ENCODE measurements at places on chromosomes 2 and 18.

GRCh38 chr2:71705171-71705960, 252.0 kb downstream of the DYSF start:
- DNase-seq = no peak

DNA sequence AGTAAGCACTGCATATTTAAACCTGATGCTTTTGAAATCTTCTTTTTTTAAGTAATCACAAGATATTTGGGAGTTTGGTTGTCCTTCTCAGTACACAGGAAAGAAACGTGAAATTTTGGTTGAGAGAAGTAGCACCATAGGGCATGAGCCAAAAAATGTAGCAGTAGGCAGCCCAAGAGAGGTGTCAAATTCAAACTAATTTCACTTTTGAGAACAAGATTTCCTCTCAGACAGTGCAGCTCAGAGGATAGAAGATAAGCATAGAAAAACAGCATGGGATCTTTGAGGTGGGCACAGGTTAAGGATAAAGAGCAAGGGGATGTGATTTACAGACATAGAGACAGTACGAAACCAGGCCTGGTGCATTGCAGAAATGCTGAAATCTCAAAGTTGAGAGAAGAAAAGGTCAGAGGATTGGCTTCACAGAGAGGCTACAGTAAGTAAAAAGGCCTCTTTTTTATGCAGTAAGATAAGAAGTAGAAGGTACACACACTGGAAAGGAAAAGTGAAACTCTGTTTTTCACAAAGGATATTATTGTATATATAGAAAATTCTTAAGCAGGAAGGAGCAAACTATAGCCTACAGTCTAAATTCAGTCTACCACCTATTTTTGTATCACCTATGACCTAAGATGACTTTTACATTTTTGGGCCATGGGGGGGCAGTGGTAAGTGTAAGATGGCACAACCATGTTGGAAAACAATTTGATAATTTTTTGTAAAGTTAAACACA, 89.8 kb downstream of the PKP4 start:
- DNase-seq = no peak

DNA sequence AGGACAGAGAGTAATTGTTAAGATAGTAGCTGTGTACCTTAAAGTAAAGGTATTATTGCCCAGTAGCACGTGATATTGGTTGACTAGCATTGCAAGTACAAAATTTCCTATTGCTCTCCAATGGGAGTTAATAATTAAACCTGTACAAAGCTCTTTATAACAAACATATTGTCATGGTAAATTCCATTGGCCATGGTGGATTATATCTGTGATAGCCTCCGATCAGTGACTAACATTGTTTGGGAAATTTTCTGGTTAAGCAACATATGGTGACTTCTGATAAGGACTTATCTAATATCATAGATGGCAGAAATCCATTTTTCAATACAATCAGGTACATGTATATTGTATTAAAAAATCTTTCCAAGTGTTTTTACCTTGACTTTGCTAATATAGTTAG, 360.8 kb downstream of the DCC start:
- no peak for DNase-seq

- peak; percentile 95 for DNase-seq
These were observed 107.8 kb upstream of the XPO1 start for GRCh38 chr2:61645911-61646310.

DNA sequence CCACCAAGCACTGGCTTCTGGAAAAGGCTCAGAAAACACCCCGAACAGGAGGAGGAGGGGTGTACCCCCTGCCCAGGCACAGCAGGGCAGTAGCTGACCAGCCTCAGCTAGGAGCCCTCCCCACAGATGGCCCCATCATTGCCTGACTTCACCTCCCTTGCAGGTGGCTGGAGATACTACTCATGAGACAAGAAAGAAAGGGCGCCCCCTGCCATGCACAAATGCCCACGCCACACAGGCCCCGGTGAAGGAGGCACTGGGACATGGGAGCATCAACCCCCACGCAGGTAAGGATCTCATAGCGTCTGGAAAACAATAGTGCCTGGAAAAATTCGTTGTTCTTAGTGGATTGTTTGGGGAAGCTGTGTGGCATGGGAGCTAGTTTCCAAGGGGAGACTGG, 240.6 kb downstream of the TFCP2L1 start:
- DNase-seq = no peak

DNA sequence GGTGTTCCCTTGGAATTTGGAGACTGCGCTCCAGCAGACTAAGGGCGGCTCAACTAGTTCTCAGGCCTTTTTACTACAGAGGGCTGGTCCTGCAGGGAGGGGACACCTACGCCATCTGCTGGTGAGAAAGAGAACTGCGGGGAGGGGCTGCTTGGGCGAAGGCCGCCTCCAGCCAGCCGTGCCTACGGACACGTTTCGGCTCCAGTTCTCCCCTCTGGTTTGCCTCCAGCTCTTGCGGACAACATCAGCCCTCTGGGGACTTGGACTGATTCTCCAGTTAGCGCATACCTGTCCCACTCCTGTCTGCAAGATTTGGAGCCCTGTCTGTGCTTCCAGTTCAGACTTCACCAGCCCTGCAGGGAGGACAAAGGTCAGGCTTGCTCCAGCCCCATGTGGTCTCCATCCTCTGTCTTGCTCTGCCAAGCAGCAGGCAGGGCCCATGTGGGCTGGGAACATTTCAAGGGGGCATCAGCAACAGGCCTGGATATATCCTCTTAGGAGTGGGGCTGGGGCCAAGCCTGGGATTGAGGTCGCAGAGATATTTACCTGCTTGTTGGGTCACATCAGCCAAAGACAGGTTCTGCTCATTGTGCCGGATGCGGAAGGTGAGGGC, 10.3 kb downstream of the PTPRN start:
- DNase-seq = peak; percentile 79

GRCh38 chr2:177710889-177711288, 318.3 kb downstream of the AGPS start:
- DNase-seq = no peak

DNA sequence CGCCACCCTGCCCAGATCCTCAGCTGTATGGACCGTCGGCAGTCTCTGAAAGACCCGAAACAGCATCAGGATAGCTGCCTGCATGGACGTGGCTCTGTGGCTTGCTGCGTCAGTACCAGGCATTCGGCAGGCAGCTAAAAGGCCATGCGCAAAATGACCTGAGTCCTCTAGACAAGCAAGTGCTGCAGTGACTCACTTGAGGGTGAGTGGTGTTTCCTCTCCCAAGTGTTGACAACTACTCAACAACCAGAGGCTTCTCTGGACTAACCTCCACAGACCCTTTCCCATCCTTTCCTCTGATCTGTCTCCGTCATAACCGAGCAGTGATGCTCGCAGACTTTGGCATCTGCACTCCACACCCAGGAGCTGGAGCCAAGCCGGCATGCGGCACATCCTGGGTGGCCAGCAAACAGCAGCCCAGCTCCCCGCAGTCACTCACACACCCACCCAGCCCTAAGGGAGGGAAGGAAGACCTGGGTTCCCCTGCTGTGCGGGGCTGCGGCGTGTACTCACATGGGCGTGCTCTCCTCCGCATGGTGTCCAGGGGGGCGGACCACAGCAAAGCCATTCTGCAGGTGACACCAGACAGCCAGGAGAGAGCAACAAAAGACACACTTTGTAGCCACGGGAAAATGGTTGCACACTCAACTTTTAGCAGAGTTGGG, 239.3 kb downstream of the TWIST2 start:
- DNase-seq = peak; percentile 18

DNA sequence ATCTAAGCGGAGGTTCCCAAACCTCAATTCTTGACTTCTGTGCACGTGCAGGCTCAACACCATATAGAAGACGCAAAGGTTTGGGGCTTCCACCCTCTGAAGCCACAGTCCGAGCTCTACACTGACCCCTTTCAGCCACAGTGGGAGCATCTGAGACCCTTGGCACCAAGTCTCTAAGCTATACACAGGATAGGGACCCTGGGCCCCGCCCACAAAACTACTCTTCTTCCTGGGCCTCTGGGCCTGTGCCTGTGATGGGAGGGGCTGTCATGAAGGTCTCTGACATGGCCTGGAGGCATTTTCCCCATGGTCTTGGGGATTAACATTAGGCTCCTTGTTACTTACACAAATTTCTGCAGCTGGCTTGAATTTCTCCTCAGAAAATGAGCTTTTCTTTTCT, 1374.1 kb upstream of the NXPH2 start:
- no peak for DNase-seq

GRCh38 chr18:29198834-29199233, 1021.9 kb upstream of the CDH2 start:
- DNase-seq = no peak

GRCh38 chr2:67479261-67479660, 82.1 kb downstream of the ETAA1 start:
- no peak for DNase-seq

DNA sequence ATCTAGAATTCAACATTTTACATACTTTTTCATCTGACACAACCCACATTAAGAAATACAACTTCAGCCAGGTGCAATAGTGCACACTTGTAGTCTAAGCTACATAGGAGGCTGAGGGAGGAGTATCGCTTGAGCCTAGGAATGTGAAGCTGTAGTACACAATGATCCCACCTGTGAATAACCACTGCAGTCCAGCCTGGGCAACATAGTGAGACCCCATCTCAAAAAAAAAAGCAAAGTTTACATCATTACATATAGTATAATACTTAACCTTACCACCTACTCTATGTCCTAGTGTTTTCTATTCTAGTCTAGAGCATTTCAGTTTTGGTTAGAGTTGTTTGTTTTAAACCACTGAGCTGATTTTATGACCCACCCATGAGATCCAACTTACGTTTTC, 86.5 kb upstream of the FAM117B start:
- no peak for DNase-seq

DNA sequence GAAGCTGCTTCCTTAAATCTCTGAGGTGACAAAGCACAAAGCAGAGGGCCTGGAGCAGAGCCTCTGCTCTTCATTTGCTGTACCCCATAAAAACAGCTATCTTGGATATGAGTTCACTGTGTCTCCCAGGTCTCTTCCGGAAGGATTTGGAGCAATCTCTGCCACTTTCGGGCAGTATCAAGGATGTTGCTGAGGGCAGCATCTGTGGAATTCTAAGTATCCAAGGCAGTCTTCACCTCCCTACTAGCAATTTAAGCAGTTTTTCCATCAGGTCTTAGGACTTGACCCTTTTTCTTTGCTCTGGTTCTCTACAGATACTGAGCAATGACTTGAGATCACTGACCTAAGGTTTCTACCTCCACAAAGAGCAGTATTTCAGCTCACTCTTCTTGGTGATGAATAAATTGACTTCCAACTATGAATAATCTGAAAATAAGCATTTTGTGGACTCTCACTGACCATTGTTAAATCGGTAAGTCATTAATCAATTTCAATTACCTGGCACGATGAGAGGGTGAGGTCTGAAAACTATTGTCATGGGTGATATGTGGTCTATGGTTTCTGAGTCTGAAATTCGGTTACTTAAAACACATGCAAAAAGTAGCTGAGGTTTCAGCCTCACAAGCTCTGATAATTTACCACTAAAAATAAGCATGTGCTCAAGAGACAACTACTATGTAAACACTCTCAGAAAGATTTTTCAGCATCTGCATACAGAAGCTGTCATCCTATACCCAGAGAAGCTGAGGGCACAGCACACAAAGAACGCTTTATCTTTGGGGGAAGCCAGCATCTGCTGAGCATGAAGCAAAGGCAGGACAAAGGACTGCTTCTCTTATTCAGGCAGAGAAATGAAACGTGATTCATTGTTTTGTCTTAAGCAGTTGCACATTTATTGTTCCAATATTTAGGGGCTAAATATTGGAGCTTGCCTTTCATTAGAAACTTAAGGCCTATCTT, 32.1 kb upstream of the SPATS2L start:
- no peak for DNase-seq

DNA sequence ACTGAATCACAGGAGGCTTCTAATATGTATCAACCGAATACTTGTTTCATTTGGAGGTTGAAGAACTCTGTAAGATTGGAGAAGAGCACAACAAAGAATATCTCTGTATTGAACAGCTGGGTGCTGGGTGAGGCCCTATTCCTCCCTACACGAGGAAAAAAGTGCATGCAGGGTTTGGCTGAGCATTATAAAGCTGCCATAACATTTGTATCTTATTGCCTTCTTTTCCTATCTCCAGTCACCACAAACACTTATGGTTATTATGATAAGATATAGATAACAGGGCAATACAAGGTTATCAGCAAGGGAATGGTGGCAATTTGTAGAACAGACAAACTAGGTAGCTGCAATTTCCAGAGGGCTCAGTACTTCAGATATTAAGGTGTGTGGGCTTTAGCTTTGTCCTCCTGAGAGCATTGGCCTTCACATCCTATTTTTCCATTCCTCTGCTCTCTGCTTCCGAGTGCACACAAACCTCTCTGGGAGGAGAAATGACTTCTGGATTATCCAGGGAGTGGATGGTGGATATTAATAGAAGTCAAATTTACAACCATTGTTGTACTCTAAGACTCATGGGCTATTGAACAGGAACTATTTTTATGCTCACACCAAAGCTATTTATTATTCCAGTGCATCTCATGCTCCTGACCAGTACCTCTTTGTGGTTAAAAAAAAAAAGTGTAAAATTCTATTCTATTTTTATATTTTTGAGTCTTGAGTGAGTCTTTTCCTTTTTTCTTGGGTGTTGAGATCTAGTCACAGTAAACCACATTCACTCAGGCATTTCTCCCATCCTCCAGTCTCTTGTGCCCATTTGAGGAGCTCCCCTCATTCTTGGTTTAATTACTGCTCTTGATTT, 248.4 kb downstream of the ETAA1 start:
- no peak for DNase-seq

DNA sequence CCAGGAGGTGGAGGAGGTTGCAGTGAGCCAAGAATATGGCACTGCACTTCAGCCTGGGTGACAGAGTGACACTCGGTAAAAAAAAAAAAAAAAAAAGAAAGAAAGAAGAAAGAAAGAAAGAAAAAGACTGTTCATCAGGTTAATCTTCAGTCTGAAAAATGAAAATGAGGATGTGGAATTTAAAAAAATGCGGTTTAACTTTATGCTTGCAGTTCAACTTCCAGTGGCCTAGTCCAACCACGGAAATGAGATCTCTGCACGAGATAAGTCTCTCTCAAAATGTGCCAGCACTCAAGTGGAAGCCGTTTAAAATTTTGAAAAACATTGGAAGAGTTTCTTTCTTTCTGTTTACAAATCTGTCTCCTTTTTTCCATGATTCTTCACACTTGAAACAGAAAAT, 112.1 kb downstream of the DOCK10 start:
- no peak for DNase-seq

GRCh38 chr18:52386306-52386705, 46.3 kb downstream of the DCC start:
- DNase-seq = no peak

DNA sequence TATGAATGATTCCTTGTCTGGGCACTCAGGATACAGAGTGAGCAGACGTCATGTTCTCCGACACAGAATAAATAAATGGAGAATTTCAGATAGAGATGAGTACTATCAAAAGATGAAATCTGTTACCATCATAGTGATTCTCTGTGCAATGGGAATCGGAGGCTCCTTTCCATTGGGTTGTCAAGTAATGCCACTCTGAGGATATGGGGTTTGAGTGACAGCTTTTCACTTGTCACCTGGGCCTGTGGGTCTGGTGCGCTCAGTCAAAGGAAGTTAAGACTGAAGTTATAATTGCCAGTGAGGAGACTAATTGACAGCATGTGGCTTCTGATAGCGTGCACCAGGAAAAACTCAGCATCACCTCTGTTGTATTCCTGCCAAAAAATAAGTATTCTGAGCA, 387.2 kb downstream of the SOX11 start:
- no peak for DNase-seq

- peak; percentile 14 for DNase-seq
These were observed 176.4 kb downstream of the ZNF516 start for GRCh38 chr18:76318607-76319006.

- DNase-seq = no peak
These were observed 846.7 kb downstream of the BCL11A start for GRCh38 chr2:59706729-59707128.

- DNase-seq = no peak
These were observed 21.7 kb downstream of the TFPI start for GRCh38 chr2:187532333-187533120.

GRCh38 chr2:226839951-226840350, 4.1 kb downstream of the RHBDD1 start:
- no peak for DNase-seq

Data from fibroblast of lung (primary cell).